ENCODE measurements at places on chromosomes 2 and 18.
A peak's percentile ranks its signal among the peaks of the same experiment; 100 is the strongest.

- no peak for DNase-seq
These were observed 339.5 kb downstream of the GULP1 start for GRCh38 chr2:188631037-188631809.

- no peak for DNase-seq
These were observed 57.3 kb upstream of the LRPPRC start for GRCh38 chr2:44053052-44053451.

DNA sequence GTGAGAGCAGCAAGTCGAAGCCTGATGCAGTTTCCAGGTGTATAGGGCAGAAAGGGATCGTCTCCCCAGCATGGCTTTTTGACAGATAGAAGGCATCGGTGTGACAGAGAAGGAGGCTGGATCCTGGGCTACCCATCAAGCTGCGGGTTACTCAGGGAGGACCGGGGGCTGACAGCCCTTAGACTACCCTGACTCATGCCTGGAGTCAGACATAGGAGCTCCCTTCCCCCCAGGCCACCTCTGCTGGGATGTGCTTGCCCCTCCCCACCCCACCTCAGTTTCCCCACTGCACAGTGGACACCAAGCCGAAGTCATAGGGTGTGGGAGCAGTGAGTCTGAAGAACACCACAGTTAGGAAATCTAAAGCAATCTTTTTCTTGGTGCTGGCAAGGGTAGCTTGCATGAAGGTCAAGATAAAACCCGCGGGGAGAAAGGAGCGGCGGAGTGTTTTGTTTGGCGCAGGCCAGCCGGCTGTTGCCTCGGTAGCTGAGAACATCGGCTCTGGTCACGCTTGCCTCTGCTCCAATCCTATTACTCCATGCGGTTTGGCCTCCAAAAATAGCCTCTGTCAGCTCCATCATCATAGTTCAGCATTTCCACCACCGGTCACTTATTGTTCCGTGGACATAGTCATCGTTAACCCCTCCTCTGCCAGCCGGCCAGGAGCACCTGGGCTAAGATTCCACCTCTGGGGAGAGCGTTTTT is 169.2 kb upstream of the GLI2 start:
- DNase-seq, result no peak

GRCh38 chr2:179562330-179562885 is 297.8 kb upstream of the SESTD1 start:
- DNase-seq, result no peak

DNA sequence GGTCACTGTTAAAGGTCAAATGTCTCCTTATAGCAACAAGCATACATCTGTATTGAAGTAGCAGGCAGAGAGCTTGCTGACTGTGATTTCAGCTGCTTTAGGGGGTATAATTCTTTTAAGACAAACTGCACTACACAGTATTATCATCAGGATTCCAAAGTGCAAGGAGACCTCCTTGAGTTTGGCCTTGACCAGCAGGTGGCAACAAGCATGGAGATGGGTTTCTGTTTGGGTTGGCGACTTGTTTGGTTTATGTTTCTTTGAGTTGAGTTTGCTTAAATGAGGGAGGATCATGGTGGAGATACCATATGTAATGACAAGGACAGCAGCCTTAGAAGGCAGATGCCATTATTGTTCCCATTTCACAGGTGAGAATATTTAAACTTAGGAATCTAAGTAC is 681.0 kb upstream of the ID2 start:
- DNase-seq, result no peak

DNA sequence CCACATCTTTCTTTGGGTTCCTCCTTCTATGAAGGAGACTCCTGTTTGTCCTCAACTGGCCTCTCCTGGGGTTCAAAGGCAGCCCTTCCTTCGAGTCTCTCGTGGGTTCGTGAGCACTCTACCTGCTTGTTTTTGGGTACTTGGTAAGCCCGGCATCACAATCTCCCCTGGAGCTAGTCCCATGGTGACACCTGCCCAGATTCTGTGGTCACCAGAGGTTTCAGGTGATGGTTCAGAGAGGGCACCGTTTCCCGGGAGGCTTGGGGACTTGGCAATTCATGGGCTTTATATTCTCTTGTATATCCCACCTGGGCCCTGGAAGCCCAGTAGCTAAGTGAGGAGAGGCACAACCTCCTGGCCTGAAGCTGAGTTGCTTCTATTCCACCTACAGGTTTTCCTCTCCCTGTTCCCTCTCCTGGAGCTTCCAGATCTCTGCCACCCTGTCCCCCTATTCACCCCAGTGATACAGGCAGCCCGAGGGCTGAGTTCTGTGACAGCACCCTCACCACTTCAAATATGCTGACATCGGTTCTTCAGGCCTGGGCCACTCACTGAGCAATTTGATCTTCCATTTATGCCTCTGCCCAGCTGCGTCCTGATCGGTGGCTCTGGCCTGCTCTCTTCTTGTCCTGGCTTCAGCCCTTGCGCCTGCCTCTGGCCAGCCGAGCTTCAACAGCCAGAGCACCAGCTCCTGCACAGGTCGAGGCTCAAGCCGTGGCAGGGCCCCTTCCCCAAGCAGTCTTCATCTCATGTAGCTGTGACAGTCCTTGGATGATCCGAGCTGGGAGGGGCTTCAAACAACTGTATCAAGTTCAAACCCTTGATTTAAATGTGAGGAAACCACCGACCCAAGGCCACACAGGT is 91.5 kb downstream of the MSH2 start:
- DNase-seq, result no peak

GRCh38 chr2:82675186-82675585 is 1783.9 kb downstream of the SUCLG1 start:
- DNase-seq, result no peak

DNA sequence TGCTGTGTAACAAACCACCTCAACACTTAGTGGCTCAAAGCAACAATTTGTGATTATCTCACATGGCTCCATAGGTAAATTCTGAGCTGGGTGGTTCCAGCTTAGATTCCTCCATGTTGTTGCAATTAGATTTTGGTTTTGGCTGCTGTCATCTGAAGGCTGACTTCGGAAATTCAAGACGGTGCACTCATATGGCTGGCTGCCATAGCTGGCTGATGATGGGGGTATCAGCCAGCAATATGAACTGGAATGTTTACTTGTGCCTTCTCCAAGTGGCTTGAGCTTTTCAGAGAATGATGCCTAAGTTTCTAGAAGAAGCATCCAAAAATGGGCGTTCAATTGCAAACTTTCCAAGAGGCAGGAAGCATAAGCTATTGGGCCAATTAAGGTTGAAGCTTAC is 213.1 kb downstream of the GCA start:
- DNase-seq, result no peak

DNA sequence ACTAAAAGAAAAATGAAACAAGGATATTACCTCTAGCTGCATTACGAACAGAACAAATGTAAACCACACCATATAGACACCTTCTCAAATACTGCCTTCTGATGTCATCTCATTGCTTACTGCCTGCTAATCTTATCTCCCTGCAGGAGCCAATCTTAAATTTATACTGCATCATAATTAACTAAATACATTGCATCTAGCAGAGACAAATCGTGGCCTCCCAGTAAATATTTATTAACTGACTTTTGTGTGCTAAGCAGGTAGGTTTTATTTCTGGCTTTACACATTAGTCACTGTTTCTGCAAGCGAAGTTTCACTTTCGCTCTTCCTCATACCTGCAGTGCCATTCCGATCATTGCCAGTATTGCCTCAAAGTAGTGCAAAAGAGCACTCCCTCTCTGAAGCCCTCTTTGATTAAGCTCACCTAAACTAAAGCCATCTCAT is 67.5 kb downstream of the SPATS2L start:
- no peak for DNase-seq

- no peak for DNase-seq
These were observed 20.9 kb upstream of the COL6A3 start for GRCh38 chr2:237434866-237435311.

GRCh38 chr2:6010163-6010562 is 318.0 kb downstream of the SOX11 start:
- no peak for DNase-seq

DNA sequence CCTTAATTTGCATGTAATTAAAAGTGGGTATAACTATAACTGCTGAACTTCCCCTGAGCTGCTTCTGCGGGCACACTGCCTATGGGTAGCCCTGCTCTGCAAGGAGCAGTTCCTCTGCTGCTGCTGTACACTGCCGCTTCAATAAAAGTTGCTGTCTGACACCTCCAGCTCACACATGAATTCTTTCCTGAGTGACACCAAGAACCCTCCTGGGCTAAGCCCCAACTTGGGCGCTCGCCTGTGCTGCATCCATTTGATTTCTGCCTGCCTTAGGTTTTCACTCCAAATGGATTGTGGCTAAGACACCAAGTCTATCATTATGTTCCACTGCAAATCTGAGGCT is 215.7 kb downstream of the ANAPC1 start:
- no peak for DNase-seq

- no peak for DNase-seq
These were observed 29.0 kb downstream of the KIF5C start for GRCh38 chr2:148903979-148904378.

DNA sequence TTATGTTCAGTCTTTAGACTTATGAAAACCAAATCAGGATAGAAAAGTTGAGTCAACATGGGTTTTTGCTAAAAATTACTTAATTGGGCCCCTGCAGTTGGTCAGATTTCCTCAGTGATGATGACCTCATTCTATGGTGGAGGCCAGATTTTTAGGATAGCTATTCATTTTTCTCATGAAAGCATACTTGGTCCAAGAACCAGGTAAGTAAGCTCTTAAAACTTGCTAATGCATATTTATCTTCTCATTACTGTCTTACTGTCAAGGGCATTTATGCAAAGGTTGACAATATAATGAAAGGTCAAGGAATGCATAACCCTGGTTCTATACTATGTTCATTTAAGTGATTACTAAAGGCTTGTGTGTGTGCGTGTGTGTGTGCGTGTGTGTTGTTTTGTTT is 650.6 kb downstream of the SATB2 start:
- no peak for DNase-seq

- DNase-seq, result peak; percentile 32
These were observed 66.7 kb downstream of the PTPN4 start for GRCh38 chr2:119826370-119826961.

GRCh38 chr18:49094136-49094535 is 143.4 kb upstream of the SMAD7 start:
- no peak for DNase-seq

GRCh38 chr2:28615706-28616105 is 119.8 kb downstream of the PLB1 start:
- no peak for DNase-seq

DNA sequence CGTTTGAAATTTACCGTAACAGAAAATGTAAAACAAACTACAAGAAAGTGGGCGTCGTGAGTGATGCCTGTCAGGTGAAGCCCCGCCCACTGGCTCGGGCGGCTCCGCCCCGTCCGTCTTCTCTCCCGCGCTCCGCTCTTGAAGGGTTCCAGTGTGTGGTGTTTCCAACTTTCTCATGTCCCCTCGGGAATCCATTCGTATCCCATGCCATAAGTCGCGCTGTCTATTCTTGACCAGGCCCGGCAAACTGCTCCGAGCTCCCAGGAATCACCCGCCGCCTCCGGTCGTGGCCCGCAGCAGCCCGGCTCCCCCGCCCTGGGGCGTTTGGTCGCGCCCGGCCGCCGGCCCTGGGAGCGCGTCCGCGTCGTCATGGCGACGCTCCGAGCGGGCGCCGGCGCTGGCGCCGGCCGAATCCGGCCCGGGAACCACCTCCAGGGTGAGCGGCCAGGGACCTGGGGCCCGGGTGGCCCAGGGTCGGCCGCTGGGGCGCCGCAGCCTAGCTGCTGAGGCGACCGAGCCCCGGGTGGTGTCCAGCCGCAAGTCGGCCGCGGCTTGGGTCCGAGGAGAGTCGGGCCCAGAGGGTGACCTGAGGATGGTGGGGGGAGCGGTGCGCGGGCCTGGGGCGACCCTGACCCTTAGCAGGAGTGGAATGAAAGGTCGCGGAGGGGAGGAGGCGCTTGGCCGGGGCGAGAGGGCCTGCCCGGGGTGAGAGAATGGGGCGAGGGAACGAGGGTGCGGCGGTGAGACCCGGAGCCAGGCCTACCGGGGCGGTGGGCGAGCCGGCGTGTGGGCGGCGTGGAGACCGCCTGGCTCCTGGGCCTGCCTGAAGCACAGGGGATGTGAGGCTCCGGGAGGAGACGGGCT is at the start of gene CFAP221:
TSS of gene CFAP221 (plus strand) at position 375 of the 864 bp plus-strand sequence. CDS start 1,683 bp downstream, outside the sequence.
- peak; percentile 76 for DNase-seq

DNA sequence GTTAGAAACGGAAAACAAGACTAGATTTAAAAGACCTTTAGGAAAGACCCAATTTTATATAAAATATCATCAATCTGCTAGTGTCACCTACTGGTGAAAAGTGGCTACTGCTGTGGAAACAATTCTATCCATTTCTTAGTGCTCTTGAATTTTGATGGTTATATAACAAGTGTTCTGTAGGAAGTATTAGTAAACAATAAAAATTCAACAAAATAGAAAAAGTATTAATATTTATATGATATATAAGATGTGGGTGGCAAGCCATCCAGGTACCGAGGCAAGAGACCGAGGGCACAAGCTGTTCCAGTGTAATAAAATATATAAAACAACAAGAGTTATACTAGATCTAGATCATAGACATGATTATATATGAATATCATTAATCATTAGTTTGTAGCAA is 6.2 kb upstream of the TMEM87B start:
- peak; percentile 29 for DNase-seq

DNA sequence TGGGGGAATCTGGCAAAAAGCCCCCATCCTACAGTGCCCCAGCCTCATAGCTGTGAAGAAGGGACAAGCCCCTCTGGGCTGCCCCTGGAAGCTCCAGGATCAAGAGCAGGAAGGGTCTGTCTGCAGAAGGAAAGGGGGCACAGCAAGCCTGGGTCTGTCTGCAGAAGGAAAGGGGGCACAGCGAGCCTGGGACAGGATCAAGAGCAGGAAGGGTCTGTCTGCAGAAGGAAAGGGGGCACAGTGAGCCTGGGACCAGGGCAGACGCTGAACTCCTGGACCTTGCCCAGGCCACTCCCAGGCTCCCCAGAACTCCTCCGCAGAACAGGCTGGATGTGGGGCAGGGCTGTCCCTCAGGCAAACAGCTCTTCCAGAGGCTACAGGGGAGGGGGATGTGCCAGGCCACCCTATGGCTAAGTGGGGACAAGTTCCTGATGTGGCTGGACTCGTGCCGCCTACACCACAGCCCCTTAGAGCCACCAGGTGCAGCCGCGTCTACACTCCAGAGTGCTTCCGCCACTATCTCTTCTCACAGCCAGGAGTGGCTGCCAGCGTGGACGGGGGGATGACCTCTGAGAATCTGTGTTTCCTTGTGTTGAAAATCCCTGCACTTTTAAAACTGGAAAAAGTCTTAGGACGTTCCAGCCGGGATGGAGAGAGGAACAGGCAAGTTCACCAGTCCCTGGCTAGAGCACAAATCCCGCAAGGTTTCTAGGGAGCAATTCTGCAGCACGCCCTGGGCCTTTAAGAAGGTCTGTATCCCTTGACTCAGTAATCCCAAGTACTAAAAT is 20.8 kb downstream of the KIF1A start:
- no peak for DNase-seq

DNA sequence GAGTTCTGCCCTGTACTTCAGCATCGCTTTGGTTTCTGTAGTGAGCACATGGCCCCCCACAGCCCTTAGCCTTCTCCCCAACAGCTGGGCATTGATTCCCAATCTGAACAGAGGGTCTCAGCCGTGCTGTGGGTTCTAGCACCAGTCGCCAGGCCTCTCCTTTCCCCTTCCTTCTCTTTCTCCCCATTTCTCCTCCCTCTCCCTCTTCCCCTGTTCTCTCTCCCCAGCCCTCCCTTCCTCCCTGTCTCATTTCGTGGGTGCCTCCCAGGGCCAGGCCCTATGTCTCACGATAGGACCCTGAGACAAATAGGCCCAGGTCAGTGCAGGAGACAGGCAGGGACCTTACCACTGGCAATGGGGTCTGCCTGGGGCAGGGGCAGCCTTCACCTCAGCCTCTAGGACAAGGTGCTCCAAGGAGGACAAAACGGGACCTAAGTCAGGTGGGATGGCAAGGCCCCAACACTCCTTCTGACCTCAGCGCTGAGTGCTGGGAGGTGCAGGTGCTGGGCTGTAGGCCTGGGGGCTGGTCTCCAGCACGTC is 143.4 kb upstream of the GPC1 start:
- DNase-seq, result no peak
